ENCODE measurements at places on chromosomes 16 and 17.

- no peak for DNase-seq
Observed at GRCh38 chr16:70522216-70523075, 908 bp downstream of the COG4 start.

DNA sequence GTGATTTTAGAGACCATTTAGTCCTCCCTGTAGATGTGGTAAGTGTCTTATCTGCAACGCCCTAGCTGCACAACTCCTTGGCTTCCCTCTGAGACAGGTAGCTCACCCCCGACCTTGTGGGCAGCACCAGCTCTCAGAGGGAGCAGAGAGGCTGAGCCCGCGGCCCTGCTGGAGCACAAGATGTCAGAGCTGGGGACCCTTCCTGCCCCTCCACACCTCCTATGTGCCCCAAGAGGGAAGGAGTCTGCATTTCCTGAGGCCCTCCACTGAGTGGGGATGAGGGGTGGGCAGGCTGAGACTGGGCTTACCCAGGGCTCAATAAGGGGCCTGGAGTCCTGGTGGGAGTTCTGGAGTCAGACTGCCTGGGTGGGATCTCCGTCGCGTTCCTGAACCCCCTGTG is 12.2 kb upstream of the ADGRG1 start:
- DNase-seq = no peak

- no peak for DNase-seq
Observed at GRCh38 chr16:89194340-89195311, 5.7 kb downstream of the SLC22A31 start.

DNA sequence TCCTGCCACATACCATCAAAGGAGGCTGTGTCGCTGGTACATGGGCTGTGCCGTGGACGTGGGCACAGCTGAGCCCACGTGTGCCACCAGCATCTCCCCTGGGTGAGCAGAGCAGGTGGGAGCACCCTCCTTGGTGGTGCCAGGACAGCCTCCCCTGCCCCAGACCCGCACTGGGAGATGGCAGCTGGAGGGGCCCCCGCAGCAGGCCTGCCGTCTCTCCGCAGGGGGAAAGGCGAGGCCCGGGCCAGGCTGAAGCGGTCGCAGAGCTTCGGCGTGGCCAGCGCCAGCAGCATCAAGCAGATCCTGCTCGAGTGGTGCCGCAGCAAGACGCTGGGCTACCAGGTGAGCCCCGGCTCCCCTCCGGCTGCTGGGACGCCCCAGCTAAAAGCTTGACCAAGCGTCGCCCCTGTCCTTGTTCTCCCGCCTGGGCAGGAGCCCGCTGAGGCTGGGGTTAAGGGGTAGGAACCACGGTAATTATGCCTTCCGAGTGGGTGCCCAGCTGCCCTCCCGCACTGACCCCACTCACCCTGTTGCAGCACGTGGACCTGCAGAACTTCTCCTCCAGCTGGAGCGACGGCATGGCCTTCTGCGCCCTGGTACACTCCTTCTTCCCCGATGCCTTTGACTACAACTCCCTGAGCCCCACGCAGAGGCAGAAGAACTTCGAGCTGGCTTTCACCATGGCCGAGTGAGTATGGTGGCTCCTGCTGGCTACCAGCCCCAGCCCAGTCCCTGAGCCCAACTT is 12.5 kb downstream of the SMTNL2 start:
- DNase-seq = no peak

GRCh38 chr17:36691606-36692005 is 90.2 kb downstream of the MRM1 start:
- no peak for DNase-seq

GRCh38 chr16:2497695-2498484 is 15.9 kb upstream of the ATP6V0C start:
- DNase-seq = no peak

GRCh38 chr17:9768381-9768934 is 22.9 kb downstream of the DHRS7C start:
- peak; percentile 9 for DNase-seq

DNA sequence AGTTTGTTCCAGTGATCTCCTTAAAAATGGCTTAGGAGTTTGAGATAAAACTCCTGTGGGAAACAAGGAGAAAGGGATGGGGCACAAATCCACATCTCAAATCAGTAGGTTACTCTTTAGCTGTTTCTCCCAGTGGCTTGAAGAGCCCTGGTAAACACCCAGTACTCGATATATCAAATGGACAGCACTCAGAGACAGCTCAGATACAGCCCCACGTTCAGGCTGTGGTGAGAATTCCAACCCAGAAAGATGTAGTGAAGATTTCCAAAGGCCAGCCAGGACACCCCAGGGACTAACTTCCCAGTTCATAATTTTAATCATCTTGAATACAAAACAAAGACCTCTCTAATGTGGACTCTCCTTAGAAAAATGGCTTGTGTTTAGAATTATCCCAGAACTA is 6.4 kb upstream of the VEZF1 start:
- DNase-seq = no peak
